Stimulated activated CD8-positive, alpha-beta memory T cell treated with anti-CD3 and anti-CD28 coated beads, Interleukin-2, amount 100 ng/mL, for 1 hour (primary cell): ENCODE measurements at places on chromosomes 5 and 9.

GRCh38 chr5:174191076-174191475 lies 145.6 kb downstream of the NSG2 start:
- no peak for DNase-seq

DNA sequence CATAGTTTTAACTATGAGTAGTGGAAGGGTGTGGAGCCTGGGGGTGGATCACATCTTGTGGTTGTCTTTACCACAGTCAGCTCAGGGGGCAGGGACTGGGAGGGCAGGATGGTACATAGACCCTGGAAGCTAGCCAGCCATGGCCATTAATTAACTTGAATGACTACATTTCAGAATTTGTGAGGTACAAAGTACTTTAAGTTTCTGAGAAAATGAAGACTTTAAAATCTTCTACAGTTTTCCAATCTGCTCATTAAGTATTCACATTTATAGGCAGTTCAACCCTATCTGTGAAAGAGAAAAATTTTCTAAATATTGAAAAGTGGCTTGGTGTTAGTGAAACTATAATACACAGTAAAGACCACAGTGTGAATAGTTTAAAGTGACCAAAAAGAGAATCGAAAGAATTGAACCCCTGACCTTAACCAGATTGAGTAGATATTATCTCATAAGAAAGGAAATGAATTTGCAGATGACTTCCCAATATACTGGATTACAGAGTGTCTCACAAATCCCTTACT lies 234.2 kb upstream of the MEF2C start:
- DNase-seq, result no peak

DNA sequence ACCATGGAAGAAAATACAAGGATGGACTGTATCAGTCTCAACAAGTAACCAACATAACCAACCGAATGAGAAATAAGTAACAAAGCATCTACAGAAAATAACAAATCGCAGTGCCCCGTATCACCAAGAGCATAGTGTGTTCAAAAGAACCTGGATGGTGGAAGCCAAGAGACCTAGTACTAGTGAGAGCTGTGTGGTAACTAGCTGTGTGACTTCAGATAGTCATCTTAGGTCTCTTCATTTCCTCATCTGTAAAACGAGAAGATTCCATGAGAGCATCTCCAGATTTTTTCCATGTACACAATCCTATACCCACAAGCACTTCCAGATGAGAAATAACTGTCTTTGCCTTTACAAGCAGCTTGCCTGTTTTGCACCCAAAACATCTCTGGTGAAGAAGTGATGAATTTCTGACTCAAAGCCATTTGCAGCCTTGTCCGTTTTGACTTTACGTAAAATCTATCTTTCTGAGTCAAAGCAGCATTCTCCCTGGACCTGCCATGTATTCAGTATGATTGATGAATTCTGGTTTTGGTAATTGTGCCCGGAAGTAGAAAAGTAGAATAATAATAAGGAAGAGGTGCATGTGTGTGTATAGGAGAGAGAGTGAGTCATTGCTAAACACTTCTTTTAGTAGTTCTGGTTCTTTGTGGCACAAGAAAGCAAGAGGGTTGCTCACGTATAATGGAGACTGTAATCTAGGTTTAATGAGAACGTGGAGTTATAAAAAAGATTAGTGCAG lies 41.0 kb downstream of the AOPEP start:
- DNase-seq, result no peak

- DNase-seq, result no peak
Observed at GRCh38 chr9:126335837-126336735, 9.5 kb downstream of the MVB12B start.

DNA sequence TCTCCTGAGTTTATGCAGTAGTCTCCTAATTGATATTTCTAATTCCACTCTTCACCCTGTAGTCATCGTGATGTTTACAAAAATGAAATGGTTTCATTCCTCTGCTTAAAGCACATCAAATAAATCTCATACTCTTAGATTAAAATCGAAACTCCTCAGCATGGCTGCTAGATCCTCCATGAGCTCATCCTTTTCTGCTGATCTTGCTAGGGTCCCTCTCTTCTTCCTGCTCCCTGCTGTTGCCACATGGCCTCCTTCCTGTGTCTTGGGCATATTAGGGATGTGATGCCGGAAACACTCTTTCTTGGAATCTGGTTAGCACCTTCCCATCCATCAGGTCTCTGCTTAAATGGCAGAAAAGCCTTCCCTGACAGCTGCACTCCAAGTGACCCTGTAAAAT lies 59.5 kb upstream of the MEGF10 start:
- DNase-seq, result no peak

DNA sequence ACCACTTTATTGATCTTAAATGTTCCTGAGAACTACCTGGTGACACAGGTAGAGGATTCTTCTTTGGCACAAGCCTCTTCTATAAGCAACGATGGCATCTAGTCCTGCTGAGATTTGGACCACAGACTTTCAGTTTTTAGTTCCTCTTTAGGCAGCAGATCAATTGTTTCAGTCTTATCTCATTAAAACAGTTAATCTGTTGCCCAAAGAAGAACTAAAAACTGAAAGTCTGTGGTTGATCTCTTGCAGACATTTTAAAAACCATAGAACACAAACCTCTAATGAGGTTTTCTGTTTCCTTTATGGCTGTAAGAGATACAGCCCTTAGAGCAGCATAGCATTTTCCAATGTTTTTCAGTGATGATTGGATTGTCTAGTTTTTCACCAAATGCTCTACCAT lies 480.9 kb downstream of the MTRR start:
- no peak for DNase-seq

- no peak for DNase-seq
Observed at GRCh38 chr9:121949766-121950165, 143.3 kb downstream of the TTLL11 start.

DNA sequence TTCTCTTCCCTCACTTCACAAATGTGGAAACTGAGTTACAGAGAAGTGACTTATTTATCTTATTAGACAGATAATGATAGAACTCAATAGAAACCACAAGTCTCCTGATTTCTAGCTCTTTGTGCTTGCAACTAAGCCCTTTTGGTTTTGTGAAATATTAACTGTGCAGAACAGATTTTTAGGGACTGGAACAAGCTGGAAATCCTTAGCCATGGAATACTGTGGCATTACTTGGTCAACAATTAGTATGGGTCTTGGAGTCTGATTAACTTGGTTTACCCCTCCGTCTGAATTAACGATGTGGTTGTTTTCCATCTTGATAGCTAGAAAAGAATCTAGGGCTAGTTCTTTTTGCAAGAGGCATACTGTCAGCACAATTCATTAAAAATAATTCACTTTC lies 584 bp upstream of the KLF9 start:
- no peak for DNase-seq

- DNase-seq, result no peak
Observed at GRCh38 chr5:123921193-123921592, 409.2 kb downstream of the CSNK1G3 start.

DNA sequence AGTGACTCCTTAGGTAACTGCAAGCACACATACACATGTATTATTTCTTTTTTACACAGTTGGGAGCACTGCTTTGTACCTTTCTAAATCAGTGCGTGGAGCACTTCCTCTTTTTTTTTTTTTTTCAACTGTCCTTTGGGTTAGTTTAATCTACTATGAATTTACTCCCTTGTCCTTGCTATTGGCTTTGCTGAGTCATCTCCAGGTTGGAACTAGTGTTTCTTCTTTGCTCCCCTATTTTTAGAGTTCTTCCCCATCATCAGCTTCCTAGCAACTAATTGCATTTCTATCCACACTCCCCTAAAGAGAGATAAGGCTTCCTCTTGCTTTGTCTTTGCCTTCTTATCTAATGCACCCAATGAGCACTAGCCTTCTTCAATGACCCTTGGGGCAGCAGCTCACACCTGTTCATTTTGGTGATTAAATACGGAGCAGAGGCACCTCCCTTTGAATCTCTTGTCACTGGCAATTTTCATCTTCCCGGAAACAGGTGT lies 24.3 kb downstream of the S100Z start:
- no peak for DNase-seq

- no peak for DNase-seq
Observed at GRCh38 chr5:15566789-15567188, 66.8 kb downstream of the FBXL7 start.

DNA sequence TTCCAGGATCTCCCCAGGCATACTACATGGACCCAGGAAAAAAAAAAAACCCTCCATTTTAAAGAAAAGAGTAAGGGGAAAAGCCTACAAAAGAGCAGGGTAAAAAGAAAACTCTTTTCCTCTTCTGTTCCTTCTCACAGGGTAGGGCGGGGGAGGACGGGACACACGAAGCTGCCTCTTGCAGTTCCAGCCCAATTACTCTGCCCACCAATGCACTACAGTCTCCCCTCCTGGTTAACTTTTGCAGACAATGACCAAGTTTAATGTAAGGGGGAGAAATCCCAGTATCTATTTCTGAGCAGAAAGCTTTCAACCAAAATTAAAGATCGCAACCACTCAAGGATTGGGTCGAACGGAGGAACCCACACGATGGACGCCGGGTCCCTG lies 1.3 kb downstream of the BRD3 start:
- no peak for DNase-seq

DNA sequence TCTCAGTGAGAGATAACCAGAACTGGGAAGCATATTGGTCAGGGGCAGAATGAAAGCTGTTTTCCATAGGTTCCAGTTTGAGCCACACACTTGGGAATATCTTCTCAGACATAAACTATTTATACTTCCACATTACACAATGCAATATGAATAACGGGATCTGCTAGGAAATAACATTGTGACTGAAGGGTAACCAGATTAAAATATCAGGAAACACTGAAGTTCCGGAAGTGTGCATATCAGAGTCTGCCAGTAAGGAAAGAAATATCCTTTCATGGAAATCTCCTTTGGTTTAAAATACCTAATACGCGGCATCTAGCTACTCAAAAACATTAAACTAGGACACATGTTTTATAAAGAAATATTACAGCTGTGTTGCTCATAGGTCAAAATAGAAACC lies 56.3 kb downstream of the ST8SIA4 start:
- no peak for DNase-seq

DNA sequence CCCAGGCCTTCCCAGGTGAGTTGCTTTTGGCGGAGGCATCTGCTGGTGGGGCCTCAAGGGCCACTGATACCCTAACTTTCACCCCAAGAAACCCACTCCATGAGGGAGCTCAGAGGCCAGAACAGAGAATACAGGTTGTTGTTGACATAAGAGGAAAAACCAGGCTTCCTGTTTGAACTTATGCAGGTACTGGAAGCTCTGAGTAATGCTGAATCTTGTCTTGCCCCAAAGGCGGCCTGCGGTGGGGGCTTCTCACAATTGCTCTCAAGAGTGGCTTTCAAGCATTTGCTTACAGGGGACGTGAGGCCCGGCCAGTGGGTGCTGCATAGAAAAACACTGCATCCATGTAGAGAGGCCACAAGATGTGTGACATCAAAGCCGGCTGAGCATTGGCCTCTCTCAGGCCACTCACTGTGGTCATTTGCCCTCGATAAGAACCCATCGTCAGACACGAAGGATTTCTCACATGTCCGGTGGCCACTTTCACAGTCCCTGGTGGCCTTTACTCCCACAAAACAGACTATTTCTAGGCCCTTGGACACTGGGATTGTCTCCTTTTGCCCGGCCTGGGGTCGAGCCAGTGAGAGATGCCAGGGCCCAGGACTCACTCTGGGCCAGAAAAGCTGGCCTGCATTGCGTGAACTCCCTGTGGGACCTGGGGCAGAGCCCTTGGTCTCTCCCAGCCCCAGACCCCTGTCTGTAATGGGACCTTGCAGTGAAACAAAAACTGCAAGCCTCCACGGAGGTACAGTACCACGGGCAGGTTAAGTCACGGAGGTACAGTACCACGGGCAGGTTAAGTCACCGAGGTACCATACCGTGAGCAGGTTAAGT lies 34.5 kb upstream of the TCF7 start:
- DNase-seq, result peak; percentile 38

DNA sequence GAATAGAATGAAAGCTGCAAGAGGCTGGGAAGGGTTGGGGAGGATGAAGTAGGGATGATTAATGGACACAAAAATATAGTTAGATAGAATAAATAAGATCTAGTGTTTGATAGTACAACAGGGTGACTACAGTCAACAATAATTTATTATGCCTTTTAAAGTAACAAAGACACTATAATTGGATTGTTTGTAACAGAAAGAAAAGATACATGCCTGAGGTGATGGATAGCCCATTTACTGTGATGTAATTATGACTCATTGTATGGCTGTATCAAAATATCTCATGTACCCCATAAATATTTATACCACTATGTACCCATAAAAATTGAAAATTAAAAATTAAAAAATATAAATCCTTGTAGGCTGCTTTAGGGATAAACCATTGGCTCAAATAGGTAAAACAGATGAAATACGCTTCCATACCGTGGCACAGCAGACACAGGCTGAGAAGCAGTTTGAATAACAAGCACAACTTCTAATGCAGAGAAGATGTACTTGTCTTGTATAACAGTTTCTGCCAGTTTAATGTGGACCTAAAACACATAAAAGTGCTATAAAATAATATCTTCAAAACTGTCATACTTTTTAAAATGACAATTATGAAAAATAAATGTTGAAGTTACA lies 34.9 kb downstream of the APBA1 start:
- DNase-seq, result no peak

DNA sequence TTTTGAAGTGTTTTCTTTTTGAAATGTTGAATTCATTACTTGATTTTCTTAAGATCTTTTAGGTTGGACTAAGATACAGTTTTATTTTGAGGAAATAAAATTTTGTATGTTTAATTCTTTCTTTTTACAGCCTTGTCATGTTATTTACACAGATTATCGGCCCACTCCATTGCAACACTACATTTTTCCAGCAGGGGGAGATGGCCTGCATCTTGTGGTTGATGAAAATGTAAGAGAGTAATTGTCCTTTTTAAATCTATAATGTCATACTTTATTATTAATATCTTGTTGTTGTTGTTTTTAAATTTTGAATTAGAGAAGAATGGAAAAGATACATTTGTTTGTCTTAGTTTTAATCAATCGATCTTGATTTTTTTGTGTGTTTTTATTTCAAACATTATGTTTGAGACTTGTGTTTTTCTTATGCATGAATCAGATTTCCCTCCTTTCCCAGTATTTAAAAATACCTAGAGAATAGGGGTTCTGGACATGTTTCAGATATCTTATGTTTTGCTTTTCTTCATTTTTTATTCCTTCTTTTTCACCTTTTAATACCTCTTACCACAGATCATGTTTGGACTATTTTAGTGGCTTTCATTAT lies 36.7 kb downstream of the MTREX start:
- DNase-seq, result peak; percentile 19

- no peak for DNase-seq
Observed at GRCh38 chr9:86336058-86336457, 18.2 kb downstream of the TUT7 start.

DNA sequence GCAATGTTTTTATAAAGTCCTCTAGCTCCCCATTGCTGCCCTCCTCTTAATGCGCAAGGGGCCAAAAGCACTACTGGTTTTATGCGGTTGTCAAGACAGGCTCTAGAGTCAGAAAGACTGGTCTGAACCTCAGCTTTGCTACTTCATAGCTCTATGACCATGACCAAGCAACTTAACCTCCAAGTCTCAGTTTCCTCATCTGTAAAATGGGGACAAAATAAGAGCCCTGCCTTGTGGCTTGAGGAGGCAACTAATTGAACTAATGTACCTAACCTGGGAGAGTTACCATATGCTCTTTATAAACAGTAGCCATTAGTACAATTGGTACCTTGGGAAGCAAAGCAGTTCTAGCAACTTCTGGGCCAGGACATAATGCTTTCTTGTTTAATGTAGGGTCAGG lies 36.5 kb downstream of the ANXA6 start:
- DNase-seq, result no peak
